ENCODE measurements at places on chromosomes 2 and 18.

DNA sequence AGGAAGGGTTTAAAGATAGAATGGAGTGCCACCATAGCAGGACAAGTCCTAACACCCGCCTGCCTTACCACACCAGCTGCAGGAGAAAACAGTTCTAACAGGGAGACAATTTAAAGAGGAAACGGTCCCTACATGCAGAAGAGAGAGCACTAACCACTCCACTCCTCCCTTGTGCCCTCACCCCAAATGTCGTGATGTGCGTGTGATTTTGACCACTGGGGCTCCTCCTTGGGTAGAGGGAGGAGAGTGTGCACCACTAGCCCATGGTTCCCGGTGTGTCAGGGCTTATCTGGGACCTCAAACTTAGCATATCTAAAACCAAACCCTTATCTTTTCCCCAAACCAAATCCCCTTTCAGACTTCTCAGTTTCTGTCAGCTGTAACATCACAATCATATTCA, 105.5 kb upstream of the CCDC68 start:
- DNase-seq, result no peak

- DNase-seq, result no peak
Observed at GRCh38 chr2:145807968-145808367, 1288.0 kb upstream of the ZEB2 start.

GRCh38 chr2:100483895-100484294, 13.6 kb downstream of the NMS start:
- DNase-seq, result no peak

- no peak for DNase-seq
Observed at GRCh38 chr18:56374007-56374655, 264.3 kb downstream of the TXNL1 start.

DNA sequence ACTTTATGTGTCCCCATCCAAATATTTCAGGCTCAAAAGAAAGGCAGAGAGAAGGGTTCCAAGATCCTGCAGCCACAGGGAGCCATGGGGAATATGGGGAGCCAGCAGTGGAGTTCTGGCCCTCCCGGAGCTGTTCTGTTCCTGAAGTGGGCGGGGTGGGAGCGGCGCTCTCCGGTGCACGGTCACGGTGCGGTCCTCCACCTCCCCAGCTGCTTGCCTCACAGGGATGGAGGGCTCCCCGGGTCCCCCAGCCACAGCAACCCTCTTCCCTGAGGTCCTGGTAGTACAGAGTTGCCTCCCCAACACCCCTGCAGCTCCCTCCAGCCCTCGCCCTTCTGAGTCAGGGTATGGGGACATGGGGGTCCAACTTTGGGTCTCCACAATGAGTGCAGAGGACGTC, 26.2 kb upstream of the SNED1 start:
- DNase-seq, result no peak

GRCh38 chr2:151878655-151879563, 50.7 kb upstream of the ARL5A start:
- DNase-seq, result peak; percentile 83

DNA sequence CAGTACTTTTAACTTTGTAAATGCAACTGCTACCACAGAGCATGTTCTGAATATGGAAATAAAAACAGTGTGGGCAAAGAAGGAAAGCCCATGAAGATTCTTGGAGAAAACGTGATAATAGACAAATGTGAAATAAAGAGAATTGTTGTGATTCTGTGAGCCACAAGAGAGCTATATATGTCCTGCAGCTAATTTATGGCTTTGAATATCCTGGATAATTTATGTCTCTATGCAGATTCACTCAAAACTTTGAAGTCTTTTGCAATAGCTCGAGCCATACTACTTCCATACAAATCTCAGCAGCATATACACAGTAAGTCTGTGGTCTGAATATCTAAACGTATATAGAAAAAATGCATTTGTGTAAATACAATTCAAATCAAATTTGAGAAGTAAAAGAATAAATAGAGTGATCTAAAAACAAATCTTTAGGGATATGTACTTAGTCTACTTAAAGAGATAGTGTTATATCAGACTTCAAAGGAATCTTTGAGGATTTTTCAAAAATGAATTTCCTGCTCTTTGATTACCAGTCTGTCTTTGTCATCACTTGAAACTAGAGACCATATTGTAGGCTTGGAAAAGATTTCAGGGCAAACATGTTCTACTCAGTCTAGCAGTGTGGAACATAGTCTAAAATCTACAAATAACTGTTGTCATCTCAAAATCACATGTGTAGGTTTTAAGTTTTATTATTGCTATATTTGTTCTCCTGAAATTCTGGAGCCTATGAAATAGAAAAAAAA, 107.1 kb downstream of the CSRNP3 start:
- DNase-seq, result no peak

- peak; percentile 42 for DNase-seq
Observed at GRCh38 chr18:56649996-56650395, 1.2 kb upstream of the WDR7 start.

DNA sequence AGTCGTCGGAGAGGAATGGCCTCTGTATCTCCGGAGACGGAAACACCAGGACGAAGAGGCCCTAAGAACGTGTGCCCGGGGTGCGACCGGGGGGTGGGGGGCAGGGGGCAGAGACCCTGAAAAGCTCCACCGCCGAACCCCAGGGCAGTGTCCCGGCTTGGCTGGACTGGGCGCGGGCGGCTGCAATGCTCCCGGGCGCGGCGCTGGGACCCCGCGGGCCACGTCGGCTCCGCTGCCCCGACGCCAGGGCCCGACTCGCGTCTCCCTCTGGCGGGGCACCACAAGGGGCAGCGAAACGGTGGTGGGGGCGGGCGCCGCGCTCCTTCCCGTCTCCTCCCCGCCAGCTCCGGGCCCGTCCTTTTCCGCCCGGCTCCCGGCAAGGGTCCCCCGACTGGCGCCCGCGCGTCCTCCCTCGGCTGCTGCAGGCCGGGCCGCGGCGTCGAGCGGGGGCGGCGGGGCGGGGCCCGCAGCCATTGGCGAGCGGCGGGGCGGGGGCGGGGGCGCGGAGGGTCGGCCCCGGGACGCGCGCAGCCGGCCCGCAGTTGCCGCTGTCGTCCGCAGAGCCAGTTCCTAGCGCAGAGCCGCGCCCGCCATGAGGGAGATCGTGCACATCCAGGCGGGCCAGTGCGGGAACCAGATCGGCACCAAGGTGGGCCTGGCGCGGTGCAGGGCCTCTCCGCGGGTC, at the start of gene TUBB6:
Gene TUBB6, plus strand, starts transcription at position 541 of the 685 bp plus-strand sequence. Its CDS starts 52 bp downstream, at position 593.
- peak; percentile 87 for DNase-seq

GRCh38 chr2:195824478-195824877, 167.5 kb downstream of the SLC39A10 start:
- no peak for DNase-seq

DNA sequence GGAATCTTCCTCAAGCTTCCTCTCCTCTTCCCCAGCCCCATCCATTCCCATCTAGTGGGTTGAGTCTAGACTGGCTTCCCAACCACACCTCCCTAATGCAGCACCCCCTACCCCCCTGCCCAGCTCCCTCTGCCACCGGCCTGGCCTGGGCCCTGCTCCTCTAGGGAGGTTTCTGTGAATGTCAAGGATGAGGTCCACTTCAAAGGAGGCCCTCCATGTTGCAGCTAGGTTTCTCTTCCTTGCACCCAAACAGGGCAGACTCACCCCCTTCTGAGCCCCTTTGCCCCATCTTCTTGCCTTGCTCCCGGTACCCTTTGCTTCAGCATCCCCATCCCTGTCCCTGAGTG, 18.3 kb downstream of the EMX1 start:
- no peak for DNase-seq

DNA sequence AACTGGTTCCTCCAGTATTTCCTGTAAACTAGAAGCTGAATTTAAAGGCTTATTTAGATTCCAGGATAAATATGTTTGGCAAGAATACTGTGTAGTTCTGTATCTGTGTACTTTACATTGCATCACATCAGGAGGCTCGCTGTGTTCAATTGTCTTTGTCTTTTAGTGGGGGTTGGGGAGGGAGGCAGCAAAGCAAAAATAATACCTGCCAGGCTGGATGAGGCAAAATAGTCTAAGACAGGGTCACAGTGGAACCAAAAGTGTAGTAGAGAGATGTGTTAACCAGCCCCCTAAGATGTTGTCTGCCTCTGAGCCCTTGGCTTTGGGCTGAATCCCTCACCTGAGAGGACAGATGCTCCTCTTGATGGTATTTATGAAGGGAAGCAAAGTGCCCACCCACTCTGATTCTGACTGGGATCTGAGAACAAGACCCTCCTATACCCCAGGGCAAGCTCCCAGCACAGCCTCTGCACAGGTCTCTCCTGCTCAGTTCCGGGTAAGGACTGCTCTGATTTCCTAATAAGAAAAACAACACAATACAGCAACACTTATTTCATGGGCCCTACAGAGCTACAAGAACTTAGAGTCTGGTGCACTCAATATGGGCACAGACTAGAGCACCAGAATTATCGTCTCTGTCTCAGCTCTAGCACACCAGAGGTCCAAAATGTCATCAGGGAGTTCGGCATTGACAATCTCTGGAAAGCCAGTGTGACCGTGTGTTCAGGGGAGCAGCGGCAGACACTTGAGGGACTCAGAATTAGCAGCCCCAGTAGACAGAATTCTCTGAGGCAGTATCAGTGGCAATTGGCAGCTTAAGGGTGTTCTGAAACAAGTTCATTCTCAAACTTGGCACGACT, 7.2 kb upstream of the AFTPH start:
- no peak for DNase-seq

- DNase-seq, result no peak
Observed at GRCh38 chr2:56889738-56890137, 705.9 kb downstream of the CCDC85A start.

GRCh38 chr2:208006833-208007232, 18.5 kb downstream of the PLEKHM3 start:
- peak; percentile 74 for DNase-seq

GRCh38 chr2:169343202-169343601, 19.1 kb downstream of the LRP2 start:
- DNase-seq, result no peak

DNA sequence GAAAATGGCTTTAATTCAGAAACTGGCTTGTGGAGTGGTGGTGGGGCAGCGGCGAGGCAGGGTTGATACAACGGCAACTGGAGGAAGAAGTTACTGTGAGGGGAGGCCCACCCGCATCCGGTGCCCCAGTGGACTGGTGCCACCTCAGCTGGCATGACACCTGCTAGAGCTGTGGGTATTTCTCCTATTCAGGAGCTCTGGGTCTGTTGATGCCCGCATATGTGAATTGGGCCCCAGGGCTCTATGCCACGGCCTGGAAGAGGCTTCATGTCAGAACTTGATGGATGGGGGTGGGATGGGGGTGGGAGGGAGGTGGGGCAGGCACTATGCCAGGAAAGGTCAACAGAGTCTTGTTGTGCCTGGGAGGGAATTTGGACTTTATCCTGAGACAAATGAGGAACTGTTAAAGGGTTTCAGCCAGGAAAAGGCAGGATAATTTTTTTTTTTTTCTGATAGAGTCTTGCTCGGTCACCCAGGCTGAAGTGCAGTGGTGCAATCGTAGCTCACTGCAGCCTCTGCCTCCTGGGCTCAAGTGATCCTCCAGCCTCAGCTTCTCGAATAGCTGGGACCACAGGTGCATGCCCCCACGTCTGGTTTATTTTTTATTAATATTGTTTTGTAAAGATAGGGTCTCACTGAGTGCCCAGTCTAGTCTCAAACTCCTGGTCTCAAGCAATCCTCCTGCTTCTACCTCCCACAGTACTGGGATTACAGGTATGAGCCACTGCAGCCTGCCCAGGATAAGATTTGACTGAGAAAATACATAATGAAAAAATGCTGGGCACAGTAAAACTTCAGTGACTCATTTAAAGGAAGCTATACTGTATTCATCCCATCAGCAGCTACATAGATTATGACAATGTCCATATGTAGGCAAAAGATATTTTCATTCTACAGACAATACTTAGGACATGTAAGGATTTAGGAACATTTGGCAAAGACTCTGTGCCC, 52.6 kb downstream of the SH2D6 start:
- peak; percentile 4 for DNase-seq
